ENCODE measurements at places on chromosomes 6 and 20. TPM values are rescaled to one million over a fixed set of nuclear protein-coding genes. Genes with fewer than 3 reads are reported as not detected.

Gene KCNS1
- total RNA-seq = not detected

Gene PXDC1
- 86.7 TPM for total RNA-seq

- DNase-seq = peak; percentile 61
Observed at GRCh38 chr6:14129575-14129974, 12.0 kb downstream of the CD83 start.

DNA sequence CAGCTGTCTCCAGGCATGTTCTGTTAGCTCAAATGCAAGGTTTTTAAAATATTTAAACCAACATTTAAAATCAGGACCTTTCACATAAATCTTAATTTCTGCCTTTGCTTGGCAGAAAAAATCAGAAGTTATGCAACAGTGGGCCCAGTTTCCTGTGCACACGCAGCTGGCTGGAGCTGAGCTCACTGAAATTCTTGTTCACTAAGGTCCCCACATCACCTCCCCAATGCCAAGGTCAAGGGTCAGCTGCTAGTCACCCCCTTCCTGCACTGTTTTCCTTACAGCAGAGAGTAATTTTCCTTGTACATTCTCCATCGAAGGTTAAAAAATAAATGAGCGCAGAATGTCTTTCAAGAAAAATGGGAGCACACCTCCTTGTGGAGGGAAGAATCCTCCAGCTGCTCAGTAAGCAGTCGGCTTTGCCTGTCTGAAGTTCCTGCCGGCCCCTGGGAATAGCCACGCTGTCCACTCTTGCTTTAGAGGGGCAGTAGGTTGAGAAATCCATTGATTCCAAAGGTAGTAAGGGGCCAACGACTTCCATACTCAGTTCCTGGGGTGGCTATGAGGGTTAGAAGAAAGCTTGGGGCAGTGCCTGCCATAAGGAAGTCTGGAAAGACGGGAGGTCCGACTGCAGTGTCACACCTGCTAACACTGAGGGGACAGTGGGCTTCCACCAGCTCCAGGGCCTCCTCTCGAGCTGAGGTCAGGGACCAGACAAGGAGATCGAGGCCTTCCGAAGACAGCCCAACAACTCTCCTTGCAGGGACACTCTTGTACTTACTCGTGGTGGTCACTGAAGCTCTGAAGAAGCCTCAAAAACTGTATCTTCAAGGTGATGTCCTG is 56.8 kb downstream of the MYH7B start:
- DNase-seq = no peak
